ENCODE measurements at places on chromosomes 11 and 22.
A peak's percentile ranks its signal among the peaks of the same experiment; 100 is the strongest.

DNA sequence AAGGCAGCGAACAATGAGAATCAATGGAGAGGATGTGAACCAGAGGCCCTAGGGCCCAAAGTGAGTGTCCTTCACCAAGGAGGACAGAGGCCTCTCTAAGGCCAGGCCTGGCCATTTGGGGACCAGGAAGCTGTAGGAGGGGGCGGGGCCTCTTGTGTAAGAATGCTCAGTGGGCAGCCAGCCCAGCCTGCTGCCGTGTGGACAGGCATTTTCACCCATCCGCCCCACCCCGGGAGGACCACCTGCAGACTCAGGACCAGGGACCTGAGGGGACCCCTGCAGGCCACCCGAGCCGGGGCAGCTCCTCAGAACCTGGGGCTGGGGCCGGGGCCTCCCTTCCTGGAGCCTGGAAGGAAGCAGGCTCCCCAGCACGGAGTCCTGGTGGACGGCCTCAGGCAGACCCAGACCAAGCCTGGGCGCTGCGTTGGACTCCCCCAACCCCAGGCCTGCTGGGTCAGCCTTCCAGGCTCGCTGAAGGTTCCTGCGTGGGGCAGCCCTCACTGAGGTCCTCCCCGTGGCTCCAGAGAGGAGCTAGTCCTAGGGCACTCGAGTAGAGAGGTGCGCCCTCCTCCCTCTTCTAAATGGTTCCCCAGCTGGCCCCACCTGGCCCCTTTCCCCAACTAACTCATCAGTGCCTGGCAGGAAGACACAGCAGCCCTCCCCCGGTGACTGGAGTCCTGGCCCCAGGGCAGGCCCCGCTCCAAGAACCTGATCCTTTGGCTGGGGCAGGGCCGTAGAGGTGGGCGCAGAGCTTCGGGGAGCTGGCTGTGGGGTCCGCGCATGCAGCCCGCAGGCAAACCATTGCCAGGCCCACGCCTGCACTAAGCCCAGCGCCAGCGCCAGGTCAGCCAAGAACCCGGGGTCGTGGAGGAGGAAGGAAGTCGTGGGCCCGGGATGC lies 1.5 kb upstream of the TRABD start:
- no peak for DNase-seq

- no peak for DNase-seq
These were observed 6.1 kb downstream of the ASCC2 start for GRCh38 chr22:29831958-29832357.

DNA sequence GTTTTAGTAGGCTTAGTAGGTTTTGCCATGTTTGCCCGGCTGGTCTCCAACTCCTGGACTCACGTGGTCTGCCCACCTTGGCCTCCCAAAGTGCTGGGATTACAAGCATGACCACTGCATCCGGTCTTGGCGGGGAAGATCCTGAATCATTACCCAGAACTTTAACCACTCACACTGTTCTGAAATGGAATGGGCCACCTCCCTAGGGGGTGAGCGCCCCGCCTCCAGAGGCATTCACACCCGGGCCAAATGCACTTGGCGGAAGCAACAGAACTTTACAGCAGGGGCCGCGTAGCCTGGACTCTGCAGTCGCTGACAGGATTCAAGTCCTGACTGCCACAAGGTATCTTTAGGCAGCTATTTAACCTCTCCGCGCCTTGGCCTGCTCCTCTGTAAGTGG lies 5.4 kb downstream of the CCDC86 start:
- DNase-seq: no peak

DNA sequence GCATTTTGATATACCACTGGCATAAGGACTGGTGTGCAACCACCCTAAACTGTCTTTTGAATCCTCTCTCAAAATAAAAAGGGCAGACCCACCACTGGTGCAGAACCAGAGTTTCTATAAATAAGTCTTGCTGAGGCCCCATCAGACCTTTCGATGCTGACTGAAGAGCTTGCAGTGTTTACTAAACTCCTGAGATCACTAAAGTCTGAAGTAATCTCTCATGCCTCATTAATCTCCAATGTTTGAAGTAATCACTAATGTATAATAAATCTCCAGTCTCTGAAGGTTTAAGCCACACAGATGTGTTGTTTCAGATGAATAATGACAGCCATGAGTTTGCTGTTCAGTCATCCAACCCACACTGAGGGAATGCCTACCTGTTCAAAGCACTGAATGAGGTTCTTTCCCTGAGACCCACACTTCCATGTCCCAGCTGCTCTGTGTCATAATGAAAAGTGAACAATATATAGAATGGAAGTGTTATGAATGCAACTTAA lies 50.6 kb upstream of the DEUP1 start:
- no peak for DNase-seq

GRCh38 chr11:65610404-65610803 lies 3.6 kb downstream of the MAP3K11 start:
- DNase-seq: no peak

- DNase-seq: no peak
These were observed 162.9 kb upstream of the POU2AF2 start for GRCh38 chr11:111082664-111083063.

GRCh38 chr11:131122448-131122847 lies 206.2 kb upstream of the SNX19 start:
- DNase-seq: no peak

DNA sequence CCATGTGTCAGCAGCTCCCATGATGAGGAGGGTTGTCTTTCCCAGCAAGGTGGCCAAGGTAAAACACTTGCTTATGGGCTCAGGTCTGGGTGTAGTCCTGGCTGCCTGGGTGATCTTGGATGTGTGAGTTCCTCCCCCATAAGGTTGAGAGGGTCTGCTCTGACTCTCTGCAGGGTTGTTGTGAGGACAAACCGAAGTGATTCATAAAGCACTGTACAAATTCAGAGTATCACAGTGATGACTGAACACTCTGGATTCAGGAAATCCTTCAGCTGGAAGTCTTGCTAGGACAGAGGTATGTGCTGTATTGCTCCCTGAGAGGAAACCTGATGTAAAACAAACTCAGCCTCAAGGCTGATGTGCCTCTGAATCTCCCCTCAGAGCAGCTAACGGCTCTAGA lies 220.9 kb upstream of the PITPNB start:
- peak; percentile 82 for DNase-seq

DNA sequence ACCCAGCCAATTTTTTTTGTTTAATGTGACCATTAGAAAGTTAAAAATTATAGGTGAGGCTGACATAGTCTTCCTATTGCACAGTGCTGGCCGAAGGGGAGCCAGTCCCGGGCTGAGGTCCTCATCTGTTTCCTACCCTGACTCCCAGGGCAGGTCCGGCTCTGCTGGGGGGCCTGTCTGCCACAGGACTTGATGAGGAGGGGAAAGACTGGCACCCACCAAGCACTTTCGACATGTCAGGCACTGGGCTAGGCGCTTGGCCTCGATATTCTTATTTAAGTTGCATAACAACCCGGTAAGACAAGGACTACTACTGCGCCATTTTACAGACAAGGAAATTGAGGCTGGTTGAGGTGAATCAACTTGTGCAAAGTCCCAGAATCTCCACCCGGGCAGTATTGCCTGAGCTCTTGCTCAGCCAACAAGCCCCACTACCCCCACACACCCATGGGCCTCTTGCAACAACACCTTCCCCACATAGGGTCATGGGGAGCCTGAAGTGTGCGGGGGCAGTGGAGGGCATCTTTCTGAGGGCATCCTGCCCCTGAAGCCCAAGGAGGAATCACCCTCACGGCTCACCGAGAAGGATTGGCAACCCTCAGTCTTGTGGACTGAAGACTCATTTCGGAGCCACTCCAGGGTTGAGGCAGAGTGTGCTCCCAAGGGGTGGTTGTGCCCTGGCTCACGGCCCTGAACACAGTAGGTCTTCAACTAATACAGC lies 62.7 kb upstream of the LINC01488 start:
- DNase-seq: no peak

DNA sequence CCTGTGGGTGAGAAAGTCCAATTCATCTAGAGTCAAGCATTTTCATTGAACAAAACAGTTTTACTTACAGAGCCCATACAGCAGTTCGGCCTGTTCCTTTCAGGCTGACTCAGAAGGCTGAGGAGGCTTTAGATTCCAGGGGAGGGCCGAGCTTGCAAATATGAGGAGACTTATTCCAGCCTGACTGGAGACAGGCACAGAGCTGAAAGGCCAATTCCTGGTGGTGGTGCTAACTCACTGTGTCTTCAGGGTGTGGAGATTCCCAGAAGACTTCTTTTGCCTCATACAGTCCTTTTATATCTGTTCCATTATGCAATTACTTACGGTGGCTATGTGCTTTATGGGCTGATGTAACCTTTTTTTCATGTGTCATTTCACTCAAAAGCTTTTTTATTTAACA lies at the start of gene OR51E2:
TSS of gene OR51E2 (minus strand) at position 269 of the 400 bp plus-strand sequence. CDS start 15,142 bp downstream, outside the sequence.
- no peak for DNase-seq

DNA sequence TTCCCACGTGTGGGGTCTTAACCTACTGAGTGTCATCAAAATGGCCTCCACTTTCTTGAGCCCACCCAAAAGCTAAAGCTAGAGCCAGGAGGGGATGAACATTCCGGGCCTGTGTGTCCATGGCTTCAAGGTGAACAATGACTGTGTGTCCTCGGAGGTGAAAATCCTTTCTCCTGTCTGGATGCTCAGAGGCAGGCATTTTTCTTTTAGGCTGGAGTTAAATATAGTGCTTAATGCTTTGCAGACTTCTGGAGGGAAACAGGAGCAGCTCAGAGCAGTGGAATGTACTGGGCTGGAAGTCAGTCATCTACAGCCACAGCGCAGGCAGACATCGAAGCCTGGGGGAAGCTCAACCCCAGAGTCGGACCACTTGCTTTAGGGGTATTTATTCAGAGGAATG lies 68.6 kb upstream of the TMEM45B start:
- no peak for DNase-seq

DNA sequence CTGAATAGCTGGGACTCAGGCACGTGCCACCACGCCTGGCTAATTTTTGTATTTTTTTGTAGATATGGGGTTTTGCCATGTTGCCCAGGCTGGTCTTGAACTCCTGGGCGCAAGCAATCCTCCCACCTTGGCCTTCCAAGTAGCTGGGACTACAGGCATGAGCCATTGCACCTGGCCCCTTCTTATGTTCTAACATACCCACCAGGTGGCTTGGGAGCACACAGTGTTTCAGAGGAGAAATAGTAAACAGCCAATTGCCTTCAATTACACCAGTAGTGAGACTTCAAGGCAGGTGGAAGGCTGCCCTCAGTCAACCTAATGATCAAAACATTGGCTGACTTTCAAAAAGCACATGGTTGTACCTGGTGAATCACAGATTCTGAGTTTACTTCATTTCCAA lies 167.2 kb downstream of the SWAP70 start:
- no peak for DNase-seq

DNA sequence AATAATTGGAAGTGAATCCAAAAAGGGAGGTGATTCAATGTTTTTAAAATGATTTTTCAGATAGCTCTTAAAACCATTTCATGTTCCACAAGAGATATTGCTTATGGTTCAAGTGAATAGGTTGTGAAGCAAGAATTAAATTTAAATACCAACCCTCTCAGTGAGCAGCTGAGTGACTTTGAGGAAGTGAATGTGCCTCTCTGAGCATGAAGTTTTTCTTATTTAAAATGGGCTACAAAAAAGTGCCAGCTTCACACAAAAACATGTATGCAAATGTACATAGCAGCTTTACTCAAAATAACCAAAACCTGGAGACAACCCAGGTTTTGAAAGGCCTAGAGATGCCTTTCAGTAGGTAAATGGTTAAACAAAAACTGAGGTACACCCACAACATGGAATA lies 35.5 kb upstream of the GAB4 start:
- no peak for DNase-seq

DNA sequence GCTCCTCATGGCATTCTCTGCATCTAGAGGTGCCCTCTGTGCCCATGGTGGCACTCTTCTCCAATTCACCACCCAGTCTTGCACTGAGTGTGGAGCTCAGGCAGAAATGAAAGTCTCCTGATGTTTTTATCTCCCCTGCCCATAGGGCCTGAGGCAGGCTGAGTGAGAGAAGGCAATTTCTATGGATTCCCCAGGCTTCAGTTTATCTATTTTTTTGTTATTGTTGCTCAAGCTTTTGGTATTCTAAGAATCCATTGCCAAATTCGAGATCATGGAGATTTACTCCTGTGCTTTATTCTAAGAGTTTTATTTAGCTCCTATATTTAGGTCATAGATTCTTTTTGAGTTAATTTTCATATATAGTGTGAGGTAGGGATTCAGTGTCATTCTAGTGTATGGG lies 40.7 kb downstream of the TSPAN18 start:
- no peak for DNase-seq

GRCh38 chr11:117668321-117668751 lies 128.7 kb downstream of the DSCAML1 start:
- DNase-seq: no peak

DNA sequence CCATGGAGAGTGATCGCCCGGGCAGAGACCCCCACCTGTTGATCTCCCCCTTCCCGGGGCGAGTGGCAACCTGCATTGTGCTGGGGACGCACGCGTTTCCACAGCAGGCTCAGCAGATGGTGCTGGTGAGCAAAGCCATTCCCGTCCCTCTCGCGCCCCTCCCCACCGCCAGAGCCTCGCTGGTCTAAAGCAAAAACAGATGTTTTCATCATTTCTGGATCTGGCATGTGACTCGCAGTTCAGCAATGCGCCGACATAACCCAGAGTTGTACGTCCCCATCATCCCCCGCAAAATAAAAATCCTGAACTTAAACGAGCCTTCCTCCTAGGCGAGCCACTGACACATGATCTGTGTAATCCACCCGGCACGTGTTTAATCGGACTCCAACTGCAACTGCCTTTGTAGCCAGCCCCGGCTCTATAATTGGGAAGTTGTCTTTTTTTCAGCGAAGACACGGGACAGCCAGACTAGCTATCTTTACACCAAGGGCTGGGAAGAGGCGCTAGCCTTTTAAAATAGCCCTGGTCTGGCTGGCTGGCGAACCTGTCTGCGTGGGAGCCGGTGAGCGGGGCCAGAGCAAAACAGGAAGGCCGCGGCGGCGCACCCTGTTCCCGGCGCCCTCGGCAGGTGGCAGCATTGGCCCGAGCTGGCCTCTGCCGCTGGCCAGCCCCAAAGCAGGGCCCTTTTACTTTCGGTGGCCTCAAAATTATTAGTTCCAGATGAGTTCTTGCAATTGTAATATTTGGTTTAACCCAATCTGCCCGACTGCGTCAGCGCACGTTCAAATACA lies 203.0 kb upstream of the SORL1-AS1 start:
- peak; percentile 98 for DNase-seq

DNA sequence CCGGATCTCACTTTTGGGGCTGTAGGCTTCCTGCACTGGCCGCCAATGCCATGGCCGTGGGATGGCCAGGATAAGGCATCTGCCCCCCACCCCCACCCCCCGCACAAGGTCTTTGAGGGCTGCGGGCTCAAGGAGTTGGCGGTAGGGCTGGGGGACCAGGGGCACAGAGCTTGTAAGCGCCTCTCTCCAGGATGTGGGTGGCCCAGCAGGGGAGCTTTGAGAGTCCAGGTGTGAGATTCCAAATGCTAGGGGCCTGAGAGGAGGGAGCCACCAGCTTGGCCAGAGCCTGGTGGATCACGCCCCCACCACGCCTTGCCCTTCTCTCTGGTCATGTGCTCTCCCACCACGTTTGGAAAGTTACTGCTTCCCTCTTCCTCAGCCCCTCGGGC lies 5.0 kb downstream of the CD81 start:
- no peak for DNase-seq

GRCh38 chr11:112004389-112004788 lies 20.8 kb upstream of the DLAT start:
- no peak for DNase-seq

- peak; percentile 37 for DNase-seq
These were observed at the start of gene CTSD for GRCh38 chr11:1763796-1764661. Gene CTSD (minus strand): TSS chr11:1763927. CDS start chr11:1763859, 68 bp downstream.

- DNase-seq: no peak
These were observed 23.7 kb upstream of the SLC35F2 start for GRCh38 chr11:107882095-107882820.

- no peak for DNase-seq
These were observed 47.7 kb downstream of the COMMD9 start for GRCh38 chr11:36241497-36241896.
